ENCODE measurements at places on chromosomes 16 and 17. TPM values are rescaled to one million over a fixed set of nuclear protein-coding genes. Genes with fewer than 3 reads are reported as not detected.

TOP2A gene
- polyA plus RNA-seq, result 45.0 TPM

- no peak for DNase-seq
Observed at GRCh38 chr17:80035937-80036714, at the start of gene CCDC40. Gene CCDC40, plus strand, starts transcription at chr17:80036642. Its CDS starts 21 bp downstream, at chr17:80036663.

- no peak for DNase-seq
Observed at GRCh38 chr17:1003633-1003971, 6.7 kb downstream of the TIMM22 start.

DNA sequence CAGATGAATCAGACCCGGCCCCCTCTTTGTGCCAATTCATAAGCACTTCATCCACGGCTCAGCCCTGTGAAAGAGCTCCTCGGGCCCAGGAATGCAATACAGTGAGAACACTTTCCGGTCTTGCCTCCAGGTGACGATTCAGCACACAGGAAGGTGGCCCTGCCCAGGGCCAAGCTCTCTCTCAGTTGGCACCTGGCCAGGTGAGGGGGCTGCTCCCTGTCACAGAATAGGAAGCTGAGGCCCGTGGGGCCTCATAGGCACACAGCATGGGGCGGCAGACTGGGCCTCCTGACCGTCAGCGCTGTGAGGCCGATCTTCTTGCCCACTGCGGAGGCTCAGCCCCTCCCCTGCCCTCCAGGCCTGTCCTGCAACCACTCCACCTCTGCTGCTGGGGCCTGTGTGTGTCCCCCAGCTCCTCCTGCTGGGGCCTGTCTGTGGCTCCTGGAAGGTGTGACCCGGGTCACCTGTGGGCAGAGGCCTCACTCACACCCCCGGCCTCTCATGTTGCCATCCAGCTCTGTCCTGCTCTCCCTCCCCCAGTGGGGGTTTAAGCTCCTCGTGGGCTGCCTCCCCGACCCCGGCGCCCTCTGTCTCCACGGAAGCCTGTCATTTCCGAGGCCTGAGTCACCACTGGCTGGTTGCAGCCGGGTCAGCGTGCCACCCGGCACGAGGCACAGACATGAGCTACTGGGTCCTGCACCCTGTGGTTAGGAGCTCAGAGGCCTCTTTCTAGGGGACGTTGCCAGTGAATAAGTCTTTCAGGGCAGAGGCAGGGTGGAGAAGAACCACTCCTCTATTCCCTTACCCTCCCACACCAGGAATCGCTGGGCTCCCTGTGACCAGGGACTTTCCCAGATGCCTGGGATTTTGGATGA lies 114.4 kb downstream of the SEC14L1 start:
- DNase-seq, result peak; percentile 95

DNA sequence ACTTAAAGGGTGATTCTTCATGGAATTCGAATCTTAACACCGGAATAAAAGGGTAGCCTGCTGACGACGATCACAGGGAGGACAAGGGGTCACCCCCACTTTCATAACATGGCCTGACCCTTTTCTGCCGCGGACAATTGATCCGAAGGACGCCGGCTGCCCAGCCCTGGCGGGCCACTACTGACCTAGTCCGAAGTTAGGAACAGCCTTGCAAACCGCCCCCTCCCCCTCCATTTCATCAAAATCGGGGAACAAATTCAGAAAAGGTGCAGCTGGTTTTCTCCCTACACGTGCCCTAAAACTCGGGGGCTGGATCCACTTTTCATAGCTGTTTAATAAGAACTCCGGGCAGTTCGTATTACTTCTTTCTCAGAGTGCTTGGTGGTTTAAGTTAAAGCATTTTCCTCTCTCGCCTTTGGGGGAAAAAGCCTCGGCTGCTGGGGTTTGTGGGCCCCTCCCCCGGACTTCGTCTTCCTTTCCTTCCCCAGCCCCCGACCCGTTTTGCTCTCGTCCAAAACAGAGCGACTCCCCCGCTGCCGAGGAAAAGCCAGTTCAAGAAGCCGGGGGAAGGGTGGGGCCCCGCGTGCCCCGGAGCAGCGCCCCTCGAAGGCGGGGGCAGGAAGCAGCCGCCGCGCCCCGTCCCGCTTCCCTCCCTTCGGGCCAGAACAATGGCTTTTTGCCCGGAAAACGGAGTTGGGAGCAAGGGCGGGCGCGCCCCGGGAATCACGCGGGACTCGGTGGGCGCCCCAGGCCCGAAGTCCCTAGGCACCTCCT lies 641 bp upstream of the CBX2 start:
- no peak for DNase-seq

DNA sequence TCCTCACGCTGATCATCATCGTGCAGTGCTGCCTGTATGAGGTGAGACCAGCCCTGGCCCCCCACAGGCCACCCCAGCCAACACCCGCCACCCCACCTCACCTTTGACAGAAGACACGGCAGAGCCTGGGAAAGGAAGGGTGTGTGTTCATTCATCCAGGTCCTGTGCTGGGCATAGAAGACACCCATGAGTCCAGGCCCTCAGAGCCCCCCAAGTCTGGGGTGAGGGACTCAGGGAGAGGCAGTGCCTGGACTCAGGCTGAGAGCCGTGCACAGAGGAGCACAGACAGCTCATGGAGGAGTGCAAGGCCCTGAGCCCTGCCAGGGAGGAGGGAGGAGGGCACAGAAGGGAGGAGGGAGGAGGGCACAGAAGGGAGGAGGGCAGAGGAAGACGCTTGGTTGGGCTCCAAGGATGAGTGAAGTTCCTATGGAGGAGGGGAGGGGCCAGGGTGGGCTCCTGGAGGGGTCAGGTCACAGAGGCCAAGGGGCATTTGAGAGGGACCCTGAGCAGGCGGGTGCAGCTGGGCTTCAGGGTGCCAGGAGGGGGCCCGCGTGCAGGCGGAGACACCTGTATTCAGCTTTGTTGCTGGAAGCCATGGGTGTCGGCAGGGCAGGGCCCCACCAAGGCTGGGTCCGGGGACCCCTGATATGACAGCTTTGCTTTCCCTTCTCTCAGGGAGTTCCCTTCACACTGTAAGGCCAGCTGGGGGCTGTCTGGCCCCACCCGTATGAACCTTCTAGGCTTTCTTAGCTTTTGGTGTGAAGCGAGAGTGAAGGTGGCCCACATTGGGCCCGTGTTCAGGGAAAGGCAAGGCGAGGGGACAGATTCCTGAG lies 11.4 kb downstream of the TAX1BP3 start:
- no peak for DNase-seq

VMP1 gene
- 326 TPM for polyA plus RNA-seq

All from keratinocyte (primary cell).